ENCODE measurements at places on chromosomes 7 and 10.

DNA sequence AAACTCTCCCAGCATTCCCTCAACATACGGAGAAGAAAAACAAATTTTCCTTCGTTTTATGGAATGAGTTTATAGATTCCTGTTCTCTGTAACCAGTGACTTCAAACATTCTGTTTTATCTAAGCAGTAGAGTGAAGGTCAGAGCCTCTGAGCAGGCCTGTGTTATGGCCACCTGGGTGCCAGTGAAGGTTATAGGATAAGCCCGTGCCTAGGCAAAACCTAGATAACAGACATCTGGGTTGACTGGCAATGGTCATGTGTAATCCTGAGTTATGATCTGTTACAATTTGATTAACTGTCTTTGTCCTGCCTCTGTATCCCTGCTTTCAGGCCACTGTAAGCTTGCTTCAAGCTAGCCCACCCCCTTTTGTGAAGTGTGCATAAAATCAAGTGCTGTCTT lies 8.3 kb downstream of the LSM5 start:
- DNase-seq, result no peak

- no peak for DNase-seq
These were observed 29.2 kb upstream of the TNS3 start for GRCh38 chr7:47611045-47611511.

GRCh38 chr7:133575726-133576440 lies 323.0 kb downstream of the EXOC4 start:
- no peak for DNase-seq

GRCh38 chr10:124206616-124207015 lies 113.2 kb upstream of the CHST15 start:
- no peak for DNase-seq

Data from right renal cortex interstitium (tissue), 3 donors.